ENCODE measurements at places on chromosomes 12 and 14.
A peak's percentile ranks its signal among the peaks of the same experiment; 100 is the strongest.

DNA sequence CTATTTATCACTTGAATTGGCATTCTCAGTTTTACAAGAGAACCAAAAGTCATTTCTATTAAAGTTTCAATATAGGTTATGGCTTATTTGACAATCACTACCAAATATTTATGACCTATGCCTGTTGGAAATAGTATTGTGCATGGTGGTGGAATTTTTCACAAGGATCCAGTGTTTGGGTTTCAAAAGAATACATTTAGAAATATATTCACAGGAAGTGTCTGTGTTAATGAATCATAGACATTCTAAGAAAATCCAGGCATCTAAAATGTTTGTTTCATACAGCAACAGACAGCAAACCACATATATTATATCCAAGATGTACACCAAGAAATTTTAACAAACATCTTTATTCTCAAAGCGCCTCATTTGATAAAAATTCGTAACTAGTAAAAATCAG lies 92.7 kb downstream of the MED13L start:
- no peak overlapping the region for H3K4me3 ChIP-seq
- H3K27me3 ChIP-seq: no peaks in the 10 kb centered on the region
- peaks cover 36% of the 10 kb centered on the region for H3K4me1 ChIP-seq

DNA sequence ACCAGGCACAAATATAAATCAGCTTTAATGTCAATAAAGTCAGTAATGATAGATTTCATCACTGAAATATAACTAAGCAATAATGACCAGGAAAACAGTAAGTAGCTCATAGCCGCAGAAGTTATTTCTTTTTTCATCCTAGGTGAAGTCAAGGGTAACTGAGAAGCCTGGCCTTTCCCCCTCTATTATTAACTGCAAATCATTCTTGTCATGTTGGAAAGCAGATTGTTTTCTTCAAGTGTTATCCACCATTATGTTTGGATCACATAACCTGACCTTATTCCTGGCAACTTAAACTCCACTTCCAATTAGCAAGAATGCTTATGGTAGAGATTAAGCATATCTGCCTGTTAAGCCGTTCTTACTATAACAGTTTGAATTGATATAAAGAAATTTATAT lies 603.4 kb upstream of the FOXG1 start:
- no peaks in the 10 kb centered on the region for H3K27me3 ChIP-seq
- H3K4me3 ChIP-seq: no peak overlapping the region
- H3K4me1 ChIP-seq: no peaks in the 10 kb centered on the region

- H3K27me3 ChIP-seq: no peaks in the 10 kb centered on the region
- peaks cover 25% of the 10 kb centered on the region for H3K4me1 ChIP-seq
- peak; percentile 76 for DNase-seq
- H3K36me3 ChIP-seq: no peaks in the 10 kb centered on the region
- H3K4me3 ChIP-seq: peak overlapping the region; percentile 34
- H3K27ac ChIP-seq: peak overlapping the region; percentile 45
Measured at GRCh38 chr14:101823511-101824120, 62.1 kb downstream of the PPP2R5C start.

DNA sequence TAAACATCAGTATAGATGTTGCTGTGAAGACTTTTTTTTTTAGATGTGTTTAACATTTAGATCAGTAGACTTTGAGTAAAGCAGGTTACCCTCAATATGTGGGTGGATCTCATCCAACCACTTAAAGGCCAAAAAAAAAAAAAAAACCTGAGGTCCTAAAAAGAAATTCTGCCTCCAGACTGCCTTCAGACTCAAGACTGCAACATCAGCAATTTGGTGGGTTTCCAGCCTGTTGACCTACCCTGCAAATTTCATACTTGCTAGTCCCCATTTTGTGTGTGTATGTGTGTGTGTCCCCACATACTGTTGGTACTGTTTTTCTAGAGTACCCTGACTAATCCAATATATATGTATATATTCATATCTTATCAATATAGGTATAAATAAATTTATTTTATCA lies 55.6 kb downstream of the OSBPL8 start:
- no peak overlapping the region for H3K27ac ChIP-seq
- H3K36me3 ChIP-seq: no peaks in the 10 kb centered on the region
- H3K27me3 ChIP-seq: no peaks in the 10 kb centered on the region
- no peak overlapping the region for H3K4me3 ChIP-seq
- DNase-seq: no peak

- H3K27ac ChIP-seq: no peak overlapping the region
- no peaks in the 10 kb centered on the region for H3K4me1 ChIP-seq
- no peak overlapping the region for H3K4me3 ChIP-seq
- no peaks in the 10 kb centered on the region for H3K36me3 ChIP-seq
- H3K27me3 ChIP-seq: peaks cover 64% of the 10 kb centered on the region
- DNase-seq: no peak
Measured at GRCh38 chr14:91378930-91379578, 38.6 kb downstream of the CCDC88C start.

DNA sequence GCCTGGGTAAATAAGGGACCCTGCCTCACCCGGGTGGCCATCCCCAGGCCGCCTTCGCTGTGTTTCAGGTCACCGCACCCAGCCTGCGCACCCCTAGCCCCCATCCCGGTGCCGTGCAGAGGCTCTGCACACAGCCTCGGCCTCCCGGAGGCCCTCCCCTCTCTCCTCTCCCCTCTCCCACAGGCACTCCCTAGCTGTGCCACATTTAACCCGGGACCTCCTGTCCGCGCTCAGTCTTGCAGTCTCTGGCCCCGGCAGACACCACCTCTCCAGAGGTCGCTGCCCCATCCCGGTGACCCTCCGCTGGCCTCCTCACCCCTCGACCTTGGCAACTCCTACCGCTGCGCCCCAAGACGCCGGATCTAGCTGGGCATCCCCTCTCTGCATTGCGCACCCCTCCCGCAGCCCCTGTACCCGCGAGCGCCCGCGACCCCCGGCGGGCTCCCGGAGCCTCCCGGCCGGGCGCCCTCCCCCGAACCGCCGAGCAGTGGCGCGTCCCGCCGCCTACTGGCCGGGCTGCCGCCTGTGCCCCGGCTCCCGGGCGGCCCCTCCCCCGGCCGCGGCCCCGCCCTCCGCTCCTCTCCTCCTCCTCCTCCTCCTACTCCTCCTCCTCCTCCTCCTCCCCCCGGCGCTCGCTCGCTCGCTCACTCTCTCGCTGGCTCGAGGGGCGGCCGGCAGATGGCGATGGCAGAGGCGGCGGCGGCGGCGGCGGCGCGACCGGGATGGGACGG lies 120.7 kb downstream of the AACS start:
- DNase-seq: peak; percentile 71
- H3K27ac ChIP-seq: no peak within 1 kb of the TSS
- peaks cover 28% of the 10 kb centered on the region for H3K27me3 ChIP-seq
- no peaks in the 10 kb centered on the region for H3K36me3 ChIP-seq
- H3K4me3 ChIP-seq: peak within 1 kb of the TSS; percentile 54
- 0 out of 2 replicates have a peak, but pooled peaks cover 3% of the 10 kb centered on the region for H3K4me1 ChIP-seq

Data from GM23248 (cell line).